ENCODE measurements at places on chromosomes 1 and 21. TPM values are rescaled to one million over a fixed set of nuclear protein-coding genes. Genes with fewer than 3 reads are reported as not detected.

CLIC6 gene
- total RNA-seq: 3.7 TPM

DNA sequence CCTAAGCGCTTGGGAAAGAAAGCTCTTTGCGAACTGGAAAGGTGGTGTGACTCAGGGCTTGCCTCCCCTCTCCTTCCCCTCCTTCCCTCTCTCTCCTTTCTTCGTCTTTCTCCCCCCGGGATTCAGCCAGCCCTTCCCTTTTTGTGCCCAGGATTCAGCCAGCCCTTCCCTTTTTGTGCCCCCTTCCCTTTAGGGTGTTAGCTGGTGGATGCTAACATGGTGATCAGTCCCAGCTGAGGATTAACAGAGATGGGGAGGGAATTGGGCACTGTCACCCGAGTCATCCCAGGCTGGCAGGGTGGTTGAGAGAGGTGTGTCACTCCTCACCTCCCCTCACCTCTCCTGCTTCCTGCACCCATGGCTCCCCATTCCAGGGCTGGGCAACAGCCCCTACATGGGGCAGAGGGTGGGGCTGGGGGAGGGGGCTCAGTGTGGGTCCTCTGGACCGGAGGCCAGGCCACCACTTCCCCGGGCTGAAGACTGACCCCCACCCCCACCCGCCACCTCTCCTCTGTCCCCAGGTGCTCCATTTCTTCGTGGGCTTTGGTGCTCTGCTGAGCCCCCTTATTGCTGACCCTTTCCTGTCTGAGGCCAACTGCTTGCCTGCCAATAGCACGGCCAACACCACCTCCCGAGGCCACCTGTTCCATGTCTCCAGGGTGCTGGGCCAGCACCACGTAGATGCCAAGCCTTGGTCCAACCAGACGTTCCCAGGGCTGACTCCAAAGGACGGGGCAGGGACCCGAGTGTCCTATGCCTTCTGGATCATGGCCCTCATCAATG, 51.5 kb downstream of the ELK4 start:
- H3K4me1 ChIP-seq: peaks cover 17% of the 10 kb centered on the region
- H3K36me3 ChIP-seq: no peaks in the 10 kb centered on the region
- H3K27ac ChIP-seq: no peak overlapping the region
- no peak overlapping the region for H3K4me3 ChIP-seq
- DNase-seq: no peak

DNA sequence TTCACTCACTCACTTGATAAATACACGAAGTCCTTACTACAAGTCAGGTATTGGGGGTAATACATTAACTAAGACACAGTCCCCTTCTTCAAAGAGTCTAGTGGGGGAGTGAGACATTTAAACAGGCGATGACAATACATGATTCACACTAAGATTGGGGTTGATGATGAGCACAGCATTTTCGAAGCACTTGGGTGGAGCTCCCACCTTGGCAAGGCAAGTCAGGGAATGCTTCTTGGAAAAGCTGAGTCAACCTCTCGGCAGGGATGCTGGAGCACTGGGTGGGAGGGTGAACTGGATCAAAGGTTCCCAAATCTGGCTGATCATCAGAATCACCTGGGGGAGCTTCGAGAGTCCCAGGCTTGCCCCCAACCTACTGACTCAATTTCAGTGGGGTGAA, 57.9 kb upstream of the ENAH start:
- no peak for DNase-seq
- H3K27ac ChIP-seq: no peak overlapping the region
- no peak overlapping the region for H3K4me3 ChIP-seq
- no peaks in the 10 kb centered on the region for H3K4me1 ChIP-seq

DNA sequence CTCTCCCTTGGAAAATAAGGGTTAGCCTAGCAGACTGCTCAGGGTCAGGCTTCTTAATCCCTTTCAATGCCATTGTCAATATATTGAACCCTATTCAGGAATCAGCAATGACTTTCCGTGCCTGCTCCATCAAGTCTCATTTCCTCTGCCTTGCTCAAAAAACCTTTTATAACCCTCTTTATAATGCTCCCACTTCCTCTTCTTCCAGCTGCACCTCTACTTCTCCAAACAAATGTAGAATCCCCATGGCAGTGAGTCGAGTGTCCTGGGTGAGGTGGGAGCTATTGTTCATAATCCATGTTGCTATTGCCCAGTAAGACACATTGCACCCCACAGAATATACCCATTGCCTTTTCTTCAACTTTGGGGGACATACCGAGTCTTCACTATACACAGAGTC, 58.6 kb downstream of the OLIG1 start:
- H3K27ac ChIP-seq: no peak overlapping the region
- DNase-seq: no peak
- H3K27me3 ChIP-seq: peaks cover 66% of the 10 kb centered on the region
- H3K4me1 ChIP-seq: no peaks in the 10 kb centered on the region
- H3K4me3 ChIP-seq: no peak overlapping the region

DNA sequence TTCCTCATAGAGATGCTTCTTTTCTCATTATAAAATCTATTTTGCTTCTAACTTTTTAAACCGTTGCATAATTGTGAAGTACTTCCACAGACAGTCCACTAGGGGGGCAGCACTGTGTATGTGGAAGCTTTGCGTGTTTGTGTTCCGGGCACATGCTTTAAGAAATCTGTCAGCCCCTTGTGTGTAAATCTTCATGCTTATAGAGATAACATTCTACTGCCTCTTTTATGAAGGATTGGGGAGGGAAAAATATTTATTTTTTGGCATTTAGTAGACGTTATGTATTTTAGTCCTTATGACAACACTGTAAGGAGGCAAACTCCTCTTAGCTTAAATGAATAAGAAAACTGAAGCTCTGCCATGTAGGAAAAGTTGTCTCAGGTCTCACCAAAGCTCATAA, 157.3 kb upstream of the PTGFR start:
- no peaks in the 10 kb centered on the region for H3K27me3 ChIP-seq
- no peak for DNase-seq
- peak overlapping the region; percentile 16 for H3K27ac ChIP-seq

OR6K3 gene
- total RNA-seq: not detected

GPR3 gene
- not detected for total RNA-seq

GNG4 gene
- total RNA-seq: 6.8 TPM

DNA sequence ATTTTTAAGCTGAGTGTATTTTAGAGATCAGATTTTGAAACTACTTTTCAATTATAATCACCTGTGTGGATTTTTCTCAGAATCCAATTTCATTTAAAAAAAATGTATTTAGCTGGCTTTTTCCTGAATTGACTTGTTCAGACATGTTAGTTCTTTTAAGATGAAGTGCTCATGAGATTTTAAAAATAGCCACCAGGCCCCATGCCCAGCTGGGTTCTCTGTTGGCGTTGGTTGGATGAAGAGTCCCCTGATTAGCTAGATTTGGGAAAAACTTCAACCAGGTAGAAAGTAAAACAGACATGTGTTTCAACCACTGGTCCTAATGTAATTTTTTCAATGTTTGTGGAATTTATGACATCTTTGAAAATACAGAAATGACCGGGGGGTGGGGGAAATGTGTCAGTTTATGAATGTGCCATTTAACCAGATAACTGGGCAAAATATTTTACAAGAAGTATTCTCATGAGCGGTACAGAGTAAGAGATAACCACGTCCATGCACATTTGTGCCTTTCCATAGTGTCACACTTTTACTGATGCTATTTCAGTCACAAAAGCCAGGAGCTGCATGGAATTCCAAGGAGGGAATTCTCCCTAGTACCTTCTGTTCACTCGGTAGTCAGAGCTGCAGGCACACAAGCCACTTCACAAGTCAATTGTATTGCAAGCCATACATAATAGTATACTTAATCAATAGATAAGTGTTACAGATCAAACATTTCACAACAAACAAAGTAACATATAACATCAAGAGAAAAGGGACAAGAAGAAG, 51.1 kb downstream of the KCNK1 start:
- H3K4me1 ChIP-seq: no peaks in the 10 kb centered on the region
- H3K27me3 ChIP-seq: no peaks in the 10 kb centered on the region
- H3K27ac ChIP-seq: no peak overlapping the region
- no peaks in the 10 kb centered on the region for H3K36me3 ChIP-seq
- no peak for DNase-seq

SLC25A33 gene
- 4.9 TPM for total RNA-seq

RCAN3 gene
- 17.5 TPM for total RNA-seq

- H3K27ac ChIP-seq: no peak overlapping the region
- no peaks in the 10 kb centered on the region for H3K27me3 ChIP-seq
Observed at GRCh38 chr1:245195398-245195797, 40.6 kb downstream of the KIF26B start.

LRRC38 gene
- not detected for total RNA-seq

CLCA4 gene
- total RNA-seq: 1,312 TPM

GRCh38 chr1:228956864-228957263, 221.6 kb downstream of the RHOU start:
- no peak for DNase-seq
- H3K27me3 ChIP-seq: no peaks in the 10 kb centered on the region
- H3K27ac ChIP-seq: no peak overlapping the region
- H3K4me3 ChIP-seq: no peak overlapping the region

GRCh38 chr21:15742052-15742670, 12.4 kb downstream of the USP25 start:
- DNase-seq: no peak
- no peaks in the 10 kb centered on the region for H3K36me3 ChIP-seq
- H3K27ac ChIP-seq: no peak overlapping the region
- H3K4me1 ChIP-seq: peaks cover 23% of the 10 kb centered on the region
- no peaks in the 10 kb centered on the region for H3K27me3 ChIP-seq
- no peak overlapping the region for H3K4me3 ChIP-seq

DNA sequence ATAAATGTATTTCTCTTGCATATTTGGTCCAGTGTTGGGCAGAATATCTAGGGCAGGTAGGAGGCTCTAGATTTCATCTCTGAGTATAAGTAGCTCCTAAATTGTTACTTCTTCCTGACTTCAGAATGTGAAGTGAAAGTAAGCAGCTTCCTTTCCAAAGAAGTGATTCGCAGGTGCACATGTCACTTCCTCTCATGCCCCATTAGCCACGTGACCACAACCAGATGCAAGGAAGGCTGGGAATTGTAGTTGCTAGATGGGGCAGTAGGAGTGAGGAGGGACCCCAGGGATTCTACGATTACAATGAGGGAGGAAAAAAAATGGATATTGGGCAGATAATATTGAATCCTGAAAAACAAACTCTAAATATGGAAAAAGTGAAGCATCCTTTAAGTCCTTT, 113.2 kb upstream of the CYYR1 start:
- H3K4me3 ChIP-seq: no peak overlapping the region
- no peaks in the 10 kb centered on the region for H3K4me1 ChIP-seq
- no peak overlapping the region for H3K27ac ChIP-seq
- no peaks in the 10 kb centered on the region for H3K27me3 ChIP-seq

- peak; percentile 76 for DNase-seq
- no peaks in the 10 kb centered on the region for H3K36me3 ChIP-seq
- H3K4me1 ChIP-seq: no peaks in the 10 kb centered on the region
- H3K4me3 ChIP-seq: peak within 1 kb of the TSS; percentile 54
Observed at GRCh38 chr1:184974056-184974836, at the start of gene NIBAN1. Gene NIBAN1, minus strand, starts transcription at chr1:184974508. Its CDS starts 152 bp downstream, at chr1:184974356.

GRCh38 chr1:220317161-220317560, 44.9 kb upstream of the RAB3GAP2 start:
- H3K4me1 ChIP-seq: no peaks in the 10 kb centered on the region
- DNase-seq: no peak
- H3K27ac ChIP-seq: no peak overlapping the region
- H3K36me3 ChIP-seq: no peaks in the 10 kb centered on the region

DNA sequence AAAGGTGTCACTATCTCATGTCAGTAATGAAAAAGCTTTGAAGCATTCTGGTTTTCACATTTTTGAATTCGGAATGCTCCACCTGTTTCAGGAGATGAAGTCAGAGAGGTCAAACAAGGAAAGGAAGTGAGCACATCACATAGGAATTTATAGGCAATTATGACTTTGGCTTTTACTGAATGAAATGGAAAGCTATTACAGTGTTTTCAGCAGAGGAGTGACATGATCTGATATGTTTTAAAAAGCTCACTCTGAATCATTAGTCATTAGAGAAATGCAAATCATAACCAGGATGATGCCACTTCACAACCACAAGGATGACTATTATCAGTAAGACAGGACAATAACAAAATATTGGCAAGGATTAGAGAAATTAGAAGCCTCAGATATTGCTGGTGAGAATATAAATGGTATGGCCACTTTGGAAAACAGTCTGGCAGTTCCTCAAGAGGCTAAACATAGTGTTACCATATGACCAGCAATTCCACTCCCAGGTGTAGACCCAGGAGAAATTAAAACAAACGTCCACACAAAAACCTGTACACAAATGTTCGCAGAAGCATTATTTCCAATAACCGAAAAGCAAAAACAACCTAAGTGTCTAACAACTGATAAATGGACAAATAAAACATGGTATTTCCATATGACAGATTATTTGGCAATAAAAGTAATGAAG, 7.5 kb downstream of the TAF1A start:
- no peaks in the 10 kb centered on the region for H3K4me1 ChIP-seq
- no peak overlapping the region for H3K4me3 ChIP-seq
- no peak for DNase-seq
- no peak overlapping the region for H3K27ac ChIP-seq
- H3K27me3 ChIP-seq: no peaks in the 10 kb centered on the region
- H3K36me3 ChIP-seq: no peaks in the 10 kb centered on the region

TRIM17 gene
- total RNA-seq: not detected

DNA sequence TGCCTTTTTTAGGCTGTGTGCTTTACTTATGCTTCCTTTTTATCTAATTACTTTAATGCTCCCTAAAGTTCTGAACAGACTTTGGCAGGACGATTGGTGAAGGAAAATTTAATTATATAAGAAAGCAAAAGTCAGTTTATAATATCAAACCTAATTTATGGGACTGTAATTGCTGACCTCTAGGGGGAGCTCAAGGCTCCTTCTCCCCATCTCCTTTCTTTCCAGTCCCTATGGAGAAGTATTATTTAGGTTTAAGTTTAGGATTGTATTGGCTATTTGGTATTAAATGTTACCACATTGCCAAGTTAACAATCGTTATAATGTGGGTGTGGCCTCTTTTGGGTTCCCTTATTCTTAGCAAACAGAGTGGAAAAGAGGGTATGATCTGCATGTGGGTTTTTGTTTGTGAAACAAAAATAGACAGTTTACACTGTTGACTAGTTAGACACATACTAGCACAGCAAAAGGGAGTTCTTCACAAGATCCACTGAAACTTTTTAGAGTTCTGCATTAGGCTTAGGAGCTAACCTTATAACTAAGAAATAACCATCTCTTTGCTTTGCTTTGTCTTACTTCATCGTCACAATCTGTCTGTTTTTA, 48.2 kb upstream of the TNFSF4 start:
- no peaks in the 10 kb centered on the region for H3K27me3 ChIP-seq
- no peak overlapping the region for H3K4me3 ChIP-seq
- no peak overlapping the region for H3K27ac ChIP-seq
- H3K36me3 ChIP-seq: no peaks in the 10 kb centered on the region
- no peak for DNase-seq

TAS1R3 gene
- 1.9 TPM for total RNA-seq

DNA sequence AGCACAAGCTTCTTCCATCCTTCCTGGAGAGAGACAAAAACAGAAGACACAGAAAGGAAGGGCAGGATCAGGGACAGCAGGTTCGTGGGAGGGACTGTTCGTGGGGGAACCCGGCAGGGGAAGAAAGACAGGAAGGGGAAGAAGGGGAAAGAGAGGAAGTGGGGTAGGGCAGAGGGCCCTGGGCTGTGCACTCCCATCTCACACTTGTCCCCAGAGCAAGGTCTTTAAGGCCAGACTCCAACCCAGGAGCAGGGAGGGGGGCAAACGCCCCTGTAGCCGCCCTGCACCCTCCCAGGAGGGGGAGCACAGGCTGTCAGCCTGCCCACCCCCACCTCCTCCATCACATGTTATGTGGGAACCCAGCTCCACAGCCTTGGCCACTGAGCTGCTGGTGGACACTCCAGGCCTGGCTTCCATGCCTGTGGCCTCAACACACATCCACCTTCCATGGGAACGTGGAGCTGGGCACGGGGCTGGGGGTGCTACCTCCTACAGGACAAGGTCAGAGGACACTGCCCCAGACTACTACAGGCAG, 9.3 kb downstream of the SLC19A1 start:
- no peaks in the 10 kb centered on the region for H3K36me3 ChIP-seq
- peak overlapping the region; percentile 68 for H3K27ac ChIP-seq
- H3K27me3 ChIP-seq: no peaks in the 10 kb centered on the region
- no peak overlapping the region for H3K4me3 ChIP-seq
- no peak for DNase-seq
- H3K4me1 ChIP-seq: peaks cover 8% of the 10 kb centered on the region
